ENCODE measurements at places on chromosomes 12 and 14.
A peak's percentile ranks its signal among the peaks of the same experiment; 100 is the strongest.

- no peak for DNase-seq
Observed at GRCh38 chr12:106088246-106088808, 50.4 kb downstream of the NUAK1 start.

GRCh38 chr12:131094831-131095805 is 141.4 kb downstream of the ADGRD1 start:
- DNase-seq, result no peak

GRCh38 chr12:106378788-106379187 is 21.2 kb downstream of the POLR3B start:
- DNase-seq, result peak; percentile 14

GRCh38 chr12:76242813-76243550 is 105.2 kb downstream of the BBS10 start:
- no peak for DNase-seq

- DNase-seq, result no peak
Observed at GRCh38 chr12:131829356-131829747, 1.2 kb downstream of the MMP17 start.

- no peak for DNase-seq
Observed at GRCh38 chr14:99382071-99382470, 98.6 kb downstream of the SETD3 start.

- DNase-seq, result no peak
Observed at GRCh38 chr12:31029468-31029867, 44.2 kb upstream of the DDX11 start.

DNA sequence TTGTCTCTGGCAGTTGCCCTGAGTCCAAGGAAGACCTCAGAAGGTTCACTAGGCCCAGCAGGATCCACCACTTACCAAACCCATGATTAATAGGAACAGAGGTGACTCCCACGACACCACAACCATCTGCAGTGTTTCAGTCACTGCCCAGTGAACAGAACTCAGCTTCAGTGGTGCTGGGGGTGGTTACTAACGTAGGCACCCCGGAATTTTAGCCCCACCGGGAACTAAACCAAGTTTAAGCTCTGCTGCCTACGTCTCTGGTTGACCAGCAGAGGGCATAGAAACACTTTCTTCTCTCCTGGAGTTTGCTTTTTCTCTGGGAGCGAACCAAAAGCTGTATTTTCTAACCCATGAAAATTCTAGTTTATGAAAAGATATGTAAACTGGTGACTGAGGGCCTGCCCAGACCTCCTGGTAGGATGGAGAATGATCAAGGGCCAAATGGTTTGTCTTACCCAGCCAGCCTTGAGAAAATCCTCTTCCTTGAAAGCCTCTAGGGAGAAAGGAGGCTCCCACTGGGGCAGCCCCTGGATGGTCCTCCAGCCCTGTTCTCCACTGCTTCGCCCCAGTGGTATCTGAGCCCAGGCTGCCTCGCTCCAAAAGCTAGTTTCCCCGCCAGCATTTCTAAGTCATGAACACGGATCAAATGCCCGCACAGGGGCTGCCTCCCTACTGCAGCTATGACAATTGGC is 379.8 kb downstream of the DPF3 start:
- DNase-seq, result peak; percentile 11

GRCh38 chr12:32891956-32892355 is 4.6 kb downstream of the PKP2 start:
- no peak for DNase-seq

GRCh38 chr12:3202096-3202495 is 124.9 kb downstream of the TSPAN9 start:
- no peak for DNase-seq

- no peak for DNase-seq
Observed at GRCh38 chr14:80699861-80700260, 241.7 kb downstream of the CEP128 start.

DNA sequence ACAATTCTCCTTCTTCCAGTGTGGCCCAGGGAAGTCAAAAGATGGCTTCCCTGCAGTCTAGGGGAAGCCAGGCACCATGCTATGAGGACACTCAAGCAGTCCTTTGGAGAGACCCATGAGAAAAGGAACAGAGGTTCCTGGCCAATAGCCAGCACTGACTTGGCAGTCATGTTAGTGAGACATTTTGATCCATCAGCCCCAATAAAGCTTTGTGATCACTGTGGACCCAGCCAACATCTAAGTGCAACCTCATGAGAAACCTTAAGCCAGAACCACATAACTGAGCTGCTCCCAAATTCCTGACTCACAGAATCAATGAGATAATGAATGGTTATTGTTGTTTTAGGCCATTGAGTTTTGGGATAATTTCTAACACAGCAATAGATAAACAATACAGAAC is 51.0 kb upstream of the NAP1L1 start:
- no peak for DNase-seq

DNA sequence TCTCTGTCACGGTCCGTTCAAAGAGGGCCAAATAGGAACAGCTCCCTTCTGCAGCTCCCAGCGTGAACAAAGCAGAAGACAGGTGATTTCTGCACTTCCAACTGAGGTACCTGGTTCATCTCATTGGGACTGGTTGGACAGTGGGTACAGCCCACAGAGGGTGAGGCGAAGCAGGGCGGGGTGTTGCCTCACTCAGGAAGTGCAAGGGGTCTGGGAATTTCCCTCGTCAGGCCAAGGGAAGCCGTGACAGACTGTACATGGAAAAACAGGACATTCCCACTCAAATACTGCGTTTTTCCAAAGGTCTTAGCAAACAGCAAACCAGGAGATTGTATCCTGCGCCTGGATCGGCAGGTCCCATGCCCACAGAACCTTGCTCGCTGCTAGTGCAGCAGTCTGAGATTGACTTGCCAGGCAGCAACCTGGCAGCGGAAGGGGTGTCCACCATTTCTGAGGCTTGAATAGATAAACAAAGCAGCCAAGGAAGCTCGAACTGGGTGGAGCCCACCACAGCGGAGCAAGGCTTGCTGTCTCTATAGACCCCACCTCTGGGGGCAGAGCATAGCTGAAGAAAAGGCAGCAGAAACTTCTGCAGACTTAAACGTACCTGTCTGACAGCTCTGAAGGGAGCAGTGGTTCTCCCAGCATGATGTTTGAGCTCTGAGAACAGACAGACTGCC is 22.7 kb downstream of the SLC38A1 start:
- no peak for DNase-seq

- DNase-seq, result no peak
Observed at GRCh38 chr14:100884456-100884855, 19.1 kb downstream of the RTL1 start.

DNA sequence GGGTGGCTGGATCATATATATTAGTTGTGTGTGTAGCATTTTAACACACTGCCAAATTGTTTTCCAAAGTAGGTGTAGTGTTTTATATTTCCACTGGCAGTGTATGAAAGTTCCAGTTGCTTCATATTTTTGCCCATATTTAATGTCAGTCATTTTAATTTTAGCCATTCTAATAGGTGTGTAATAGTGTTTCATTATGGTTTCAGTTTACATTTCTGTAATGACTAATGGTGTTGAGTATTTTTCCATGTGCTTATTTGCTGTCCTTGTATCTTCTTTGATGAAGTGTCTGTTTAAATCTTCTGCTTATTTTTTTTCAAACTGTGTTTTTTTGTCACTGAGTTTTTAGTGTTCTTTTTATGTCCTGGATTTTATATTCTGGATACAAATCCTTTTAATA is 8.7 kb downstream of the TBC1D15 start:
- DNase-seq, result no peak

GRCh38 chr12:111693818-111694217 is 8.0 kb downstream of the ACAD10 start:
- no peak for DNase-seq

- DNase-seq, result no peak
Observed at GRCh38 chr14:103094406-103095209, at the start of gene EXOC3L4. Gene EXOC3L4, plus strand, starts transcription at chr14:103094725. Its CDS starts 5,495 bp downstream, at chr14:103100220.

- DNase-seq, result no peak
Observed at GRCh38 chr14:87133073-87133801, 859.7 kb downstream of the GALC start.

GRCh38 chr12:117622087-117622486 is 260.7 kb upstream of the NOS1 start:
- no peak for DNase-seq

GRCh38 chr14:91919814-91920213 is 27.7 kb downstream of the FBLN5 start:
- no peak for DNase-seq

GRCh38 chr12:59574406-59574805 is 21.4 kb upstream of the SLC16A7 start:
- DNase-seq, result no peak

GRCh38 chr14:36988568-36988967 is 183.8 kb downstream of the SLC25A21 start:
- DNase-seq, result no peak

DNA sequence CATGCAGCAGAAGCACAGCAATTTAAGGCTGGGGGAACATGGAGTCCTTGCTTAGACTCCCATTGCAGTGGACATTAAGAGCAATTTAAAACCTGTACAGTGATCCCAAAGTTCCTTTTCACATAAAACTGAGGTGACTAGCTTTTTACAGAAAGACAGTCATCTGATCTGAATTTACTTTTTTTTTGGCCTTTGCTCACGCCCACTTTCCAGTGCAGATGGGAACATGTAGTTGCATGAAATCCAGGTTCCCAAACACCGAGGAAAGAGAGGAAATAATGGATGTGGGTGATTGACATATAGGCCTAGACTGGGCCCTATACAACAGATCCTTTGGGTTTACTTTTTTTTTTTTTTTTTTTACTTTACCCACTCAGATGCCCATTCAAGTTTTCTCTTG is 126.4 kb upstream of the PTPRB start:
- no peak for DNase-seq

GRCh38 chr12:66516133-66516532 is 162.7 kb downstream of the GRIP1 start:
- no peak for DNase-seq

- no peak for DNase-seq
Observed at GRCh38 chr14:94656043-94656442, 43.9 kb downstream of the SERPINA3 start.

DNA sequence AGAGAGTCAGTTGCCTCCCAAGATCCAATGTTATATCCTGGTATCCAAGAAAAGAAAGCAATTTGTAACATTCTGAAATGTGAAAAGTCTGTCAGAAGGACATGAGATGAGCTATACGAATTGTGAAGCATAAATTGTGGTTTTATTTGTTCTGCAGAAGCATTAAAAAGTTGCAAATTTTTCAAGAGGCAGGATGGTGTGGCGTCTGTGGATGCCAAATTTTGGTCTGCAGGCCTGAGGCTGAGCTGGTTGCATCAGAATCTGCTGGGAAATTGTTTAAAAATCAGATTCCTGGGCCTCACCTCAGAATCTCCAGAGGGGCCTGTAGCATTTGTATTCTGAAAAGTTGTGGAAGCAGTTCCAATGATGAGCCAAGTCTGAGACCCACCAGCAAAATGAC is 284.7 kb downstream of the NUAK1 start:
- DNase-seq, result no peak

DNA sequence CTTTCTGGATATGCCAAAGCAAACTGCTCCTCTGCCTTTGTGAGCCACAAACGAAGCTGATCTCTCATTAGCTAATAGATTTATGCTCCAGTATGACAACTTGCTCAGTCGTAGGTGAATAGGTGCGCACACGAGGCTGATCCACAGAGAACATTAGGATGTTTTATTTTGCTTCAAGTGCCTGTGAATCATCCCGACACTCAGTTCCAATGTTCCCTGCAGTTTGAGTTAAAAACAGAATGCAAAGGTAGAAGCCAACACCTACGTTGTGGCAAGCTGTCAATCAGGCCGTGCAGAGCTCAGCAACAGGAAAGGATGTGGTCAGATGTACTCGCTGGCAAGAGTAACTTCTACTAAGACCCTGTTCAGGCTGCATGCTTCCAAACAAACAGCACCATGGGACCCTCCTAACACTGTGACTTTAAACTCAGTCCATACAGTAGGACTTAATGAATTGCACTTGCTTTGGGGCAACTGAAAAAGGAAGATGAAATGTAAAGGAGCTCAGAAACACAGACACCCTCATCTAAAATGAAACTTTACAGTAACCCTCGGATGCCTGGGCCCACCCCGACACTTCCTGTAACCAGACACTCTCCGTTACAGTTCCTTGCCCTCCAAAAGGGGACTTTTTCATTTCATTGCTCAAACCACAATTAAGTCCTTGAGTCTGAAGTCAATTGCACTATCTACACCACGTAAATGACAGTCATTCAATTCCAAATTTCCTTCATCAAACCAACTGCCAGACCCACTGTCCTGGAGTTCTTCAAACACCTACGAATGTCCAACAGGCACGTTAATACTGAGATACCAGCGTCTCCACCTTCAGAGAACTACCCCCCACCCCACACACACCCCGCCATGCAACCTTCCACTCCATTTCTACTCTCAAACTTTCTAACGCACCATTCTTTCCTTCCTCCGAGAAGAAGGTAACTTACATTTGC is 1.6 kb downstream of the CCDC88C start:
- peak; percentile 84 for DNase-seq

DNA sequence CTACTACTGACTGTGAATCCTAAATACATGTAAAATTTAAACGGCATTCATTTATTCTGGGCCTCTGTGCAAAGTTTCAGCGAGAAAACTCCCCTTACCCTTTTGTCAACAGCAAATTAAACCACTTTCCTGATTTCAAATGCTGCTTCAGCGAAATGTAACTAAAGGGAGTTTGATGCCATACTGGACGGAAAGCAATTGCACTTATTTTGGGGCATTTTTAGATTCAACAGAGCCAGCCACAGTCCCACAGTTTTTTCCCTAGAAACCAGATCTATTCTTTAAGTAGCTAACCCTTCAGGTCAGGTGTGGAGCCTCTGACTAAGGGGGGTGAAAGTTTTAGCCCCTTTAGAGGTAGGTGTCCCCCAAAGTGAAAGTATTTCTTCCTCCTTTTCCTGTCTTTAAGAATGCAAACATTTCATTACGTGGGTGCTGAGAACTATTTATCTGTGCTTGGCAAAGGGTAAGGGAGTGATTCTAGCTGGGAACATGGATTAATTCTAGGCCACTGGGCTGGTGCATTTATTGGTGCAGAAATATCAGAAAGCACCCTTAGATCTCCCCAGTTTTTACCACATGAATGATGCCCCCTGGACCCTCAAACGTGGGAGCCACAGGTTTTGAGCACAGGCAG is 72.7 kb downstream of the SPTB start:
- DNase-seq, result no peak

DNA sequence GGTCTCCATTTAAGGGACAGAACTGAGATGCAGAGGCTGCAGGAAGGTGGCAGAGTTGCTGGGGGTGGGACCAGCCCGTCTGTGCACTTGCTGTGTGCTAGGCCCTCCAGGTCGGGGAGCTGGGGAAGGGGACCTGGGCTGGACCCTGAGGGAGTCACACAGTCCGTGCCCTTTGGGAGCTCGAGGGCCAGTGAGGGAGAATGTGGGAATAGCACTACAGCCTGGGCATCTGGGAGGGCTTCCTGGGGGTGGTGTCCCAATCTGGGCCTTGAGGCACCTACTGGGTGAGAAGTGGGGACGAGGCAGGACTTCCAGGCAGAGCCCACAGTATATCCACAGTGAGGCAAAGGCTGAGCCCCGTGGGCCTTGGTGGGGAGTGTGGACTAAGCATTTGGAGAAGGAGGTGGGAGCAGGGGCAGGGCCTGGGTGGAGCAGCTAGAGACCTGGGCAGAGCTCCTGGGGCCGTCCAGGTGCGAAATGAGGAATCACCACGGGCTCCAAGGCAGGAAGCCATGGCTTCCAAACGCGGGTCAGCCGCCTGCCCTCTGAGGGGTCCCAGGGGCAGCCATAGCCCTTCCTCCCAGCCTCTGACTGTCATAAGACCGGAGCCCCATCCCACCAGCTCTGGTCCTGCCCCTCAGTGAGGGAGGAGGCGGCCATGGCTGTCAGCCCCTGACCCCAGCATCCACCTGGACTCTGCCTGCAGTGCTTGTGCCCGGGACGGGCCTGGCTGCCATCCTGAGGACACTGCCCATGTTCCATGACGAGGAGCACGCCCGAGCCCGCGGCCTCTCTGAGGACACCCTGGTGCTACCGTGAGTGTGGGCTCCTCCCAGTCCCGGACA is 6.6 kb downstream of the ASPG start:
- no peak for DNase-seq

- DNase-seq, result no peak
Observed at GRCh38 chr12:113093409-113094101, 37.0 kb downstream of the DTX1 start.
